ENCODE measurements at places on chromosomes 5 and 9. TPM values are rescaled to one million over a fixed set of nuclear protein-coding genes. Genes with fewer than 3 reads are reported as not detected.

Gene GFRA3
- 0.19 TPM for total RNA-seq

- DNase-seq: no peak
Observed at GRCh38 chr9:87734106-87734505, 8.2 kb downstream of the CTSL start.

- DNase-seq: no peak
Observed at GRCh38 chr5:72130351-72130761, 23.1 kb downstream of the MAP1B start.

Gene PRDM9
- total RNA-seq: not detected

DNA sequence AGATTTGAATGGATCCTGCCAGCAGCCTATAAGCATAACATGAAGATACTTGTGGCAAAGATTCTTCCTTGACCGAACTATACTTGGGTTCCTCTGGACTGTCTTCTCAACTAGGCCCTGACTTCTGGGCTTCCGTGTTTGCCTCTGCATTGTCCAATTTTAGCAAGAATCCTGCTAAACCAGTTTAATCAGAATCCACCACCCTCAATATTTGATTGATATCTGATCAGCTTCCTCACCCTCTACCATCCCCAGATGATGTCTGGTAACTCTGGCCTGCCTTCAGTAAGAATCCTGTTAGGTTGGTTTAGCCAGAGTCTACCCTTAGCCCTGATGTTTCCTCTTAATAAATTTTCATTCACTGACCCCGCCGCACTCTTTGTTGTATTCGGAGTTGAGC is 54.4 kb upstream of the GALNT10 start:
- no peak for DNase-seq

Gene GADD45G
- total RNA-seq: 38.5 TPM

Gene SPATA31C1
- total RNA-seq: not detected

DNA sequence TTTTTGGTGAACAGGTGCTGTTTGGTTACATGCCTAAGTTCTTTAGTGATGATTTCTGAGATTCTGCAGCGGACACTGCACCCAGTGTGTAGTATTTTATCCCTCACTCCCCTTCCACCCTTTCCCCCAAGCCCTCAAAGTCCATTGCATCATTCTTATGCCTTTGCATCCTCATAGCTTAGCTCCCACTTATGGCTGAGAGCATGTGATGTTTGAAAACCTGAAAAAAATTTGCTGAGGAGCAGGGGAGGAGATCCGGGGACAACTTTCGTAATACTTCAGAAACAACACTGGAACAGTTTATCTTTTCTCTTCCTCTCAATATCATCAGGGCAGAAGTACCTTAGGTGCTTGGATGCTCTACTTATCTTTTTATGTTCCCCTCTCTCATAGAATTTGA is 226.4 kb downstream of the ADAMTS6 start:
- DNase-seq: no peak

- no peak for DNase-seq
Observed at GRCh38 chr9:124767821-124768220, 3.3 kb downstream of the NR6A1 start.

DNA sequence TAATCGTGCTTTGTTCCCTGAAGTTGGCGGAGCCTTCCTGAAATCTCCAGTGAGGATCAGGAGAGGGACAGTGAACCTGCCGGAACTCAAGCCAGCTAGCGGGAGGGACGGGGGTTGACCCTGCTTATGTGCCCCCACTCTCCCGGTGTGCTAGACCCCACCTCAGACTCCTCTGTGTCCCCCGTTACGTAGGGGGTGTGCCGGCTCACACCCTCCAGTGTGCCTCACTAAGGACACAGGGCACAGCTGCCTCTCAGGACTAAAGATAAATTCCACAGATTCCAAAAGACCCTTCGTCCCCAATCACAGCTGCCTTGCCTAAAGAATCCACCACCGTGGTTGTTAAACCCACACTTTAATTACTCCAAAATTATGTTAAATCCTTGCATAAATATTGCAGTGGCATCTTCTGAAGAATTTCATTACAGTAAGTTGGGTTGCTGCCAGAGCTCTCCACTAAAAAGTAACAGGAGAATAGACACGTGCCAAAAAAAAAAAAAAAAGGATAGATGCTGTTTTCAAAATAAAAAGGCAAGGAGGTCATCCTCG is 73.7 kb downstream of the GTF3C4 start:
- DNase-seq: no peak

DNA sequence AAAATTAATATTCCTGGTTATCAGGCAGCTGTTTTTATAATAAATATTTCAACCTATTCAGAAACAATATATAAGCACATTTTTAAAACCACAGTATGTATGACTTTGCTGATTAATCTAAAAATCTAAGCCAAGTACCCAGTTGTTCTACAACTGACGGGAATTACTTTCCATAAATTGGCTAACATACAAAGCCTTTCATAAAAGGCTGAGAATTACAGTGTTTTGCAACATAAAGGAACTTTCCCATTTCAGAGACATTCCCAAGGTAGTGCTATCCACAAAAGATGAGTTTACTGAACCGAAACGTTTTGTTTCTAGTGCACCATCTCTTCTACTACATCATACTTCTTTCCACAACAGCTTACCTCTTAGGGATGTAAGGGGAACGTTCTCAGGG is 7.2 kb downstream of the RNF145 start:
- DNase-seq: no peak

DNA sequence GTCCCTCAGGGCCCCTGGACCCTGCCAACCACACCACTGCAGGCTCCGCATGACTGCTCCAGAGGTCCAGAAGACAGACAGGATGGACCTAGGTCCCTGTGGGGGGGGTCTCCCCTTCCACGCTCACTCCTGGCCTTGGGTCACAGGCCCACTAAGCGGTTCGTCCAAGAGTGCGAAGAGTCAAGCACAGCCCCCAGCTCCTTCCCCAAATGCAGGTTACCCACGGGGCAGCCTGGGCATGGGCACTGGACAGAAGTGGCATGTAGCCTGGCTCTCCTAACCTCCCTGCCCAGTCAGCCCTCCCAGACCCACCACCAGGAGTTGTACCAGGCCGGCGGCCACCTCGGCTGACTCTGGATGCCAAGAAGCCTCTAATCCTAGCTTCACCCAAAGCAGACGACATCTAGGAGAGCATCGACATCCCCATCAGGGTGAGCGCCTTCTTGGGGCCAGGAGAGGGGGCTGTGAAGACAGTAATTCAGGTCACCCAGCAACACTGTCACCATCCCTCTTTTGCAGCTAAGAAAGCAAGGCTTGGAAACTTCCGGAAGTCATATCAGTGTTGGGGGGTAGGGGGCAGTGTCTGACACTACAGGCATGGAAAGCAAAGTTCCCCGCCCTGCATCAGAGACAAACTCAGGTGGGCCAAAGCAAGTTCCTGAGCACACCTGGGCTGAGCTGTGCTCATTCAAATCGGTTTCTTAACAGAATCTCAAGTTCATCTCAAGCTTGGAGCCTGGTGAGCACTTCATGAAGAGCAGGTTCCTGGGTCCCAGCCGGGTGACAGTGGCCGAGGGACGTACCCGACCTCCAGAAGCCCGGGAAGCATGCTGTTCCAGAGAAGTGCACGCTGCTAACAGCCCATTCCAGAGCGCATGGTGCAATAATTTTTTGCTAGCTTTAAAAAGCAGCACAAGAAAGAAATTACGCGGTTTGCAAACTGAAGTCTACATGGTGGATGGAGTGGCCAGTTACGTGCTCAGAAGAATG is 68.7 kb downstream of the SEMA4D start:
- peak; percentile 77 for DNase-seq

DNA sequence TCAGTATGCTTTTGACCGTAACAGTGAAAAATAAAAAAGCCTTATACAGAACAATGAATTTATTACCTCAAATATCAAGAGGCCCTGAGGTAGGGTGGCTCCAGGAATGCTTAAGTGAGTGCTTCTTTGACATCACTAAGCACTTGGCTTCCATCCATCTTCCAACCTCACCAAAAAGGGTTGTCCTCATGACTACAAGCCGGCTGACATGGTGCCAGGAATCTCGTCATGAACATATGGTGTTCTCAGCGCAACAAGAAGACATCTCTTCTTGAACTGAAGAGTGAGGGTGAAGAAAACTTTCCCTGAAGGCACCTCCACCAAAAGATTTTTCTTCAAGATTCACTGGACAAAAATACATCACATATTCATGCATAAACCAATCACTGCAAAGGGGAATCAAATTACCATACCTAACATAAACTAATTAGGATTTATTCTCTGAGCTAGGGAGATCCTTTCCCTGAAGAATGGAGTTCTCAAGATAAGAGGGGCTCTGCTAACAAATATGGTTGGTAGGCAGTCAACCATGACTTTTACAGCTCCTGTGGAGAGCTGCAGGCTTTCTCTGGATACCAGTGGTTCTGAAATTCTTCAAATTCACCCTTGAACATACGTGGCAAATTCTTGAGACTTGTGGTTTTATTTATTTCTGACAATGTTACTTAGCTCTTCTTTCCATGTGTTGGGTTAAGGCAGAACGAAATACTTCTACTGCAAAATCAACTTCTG is 49.5 kb downstream of the AGXT2 start:
- no peak for DNase-seq

DNA sequence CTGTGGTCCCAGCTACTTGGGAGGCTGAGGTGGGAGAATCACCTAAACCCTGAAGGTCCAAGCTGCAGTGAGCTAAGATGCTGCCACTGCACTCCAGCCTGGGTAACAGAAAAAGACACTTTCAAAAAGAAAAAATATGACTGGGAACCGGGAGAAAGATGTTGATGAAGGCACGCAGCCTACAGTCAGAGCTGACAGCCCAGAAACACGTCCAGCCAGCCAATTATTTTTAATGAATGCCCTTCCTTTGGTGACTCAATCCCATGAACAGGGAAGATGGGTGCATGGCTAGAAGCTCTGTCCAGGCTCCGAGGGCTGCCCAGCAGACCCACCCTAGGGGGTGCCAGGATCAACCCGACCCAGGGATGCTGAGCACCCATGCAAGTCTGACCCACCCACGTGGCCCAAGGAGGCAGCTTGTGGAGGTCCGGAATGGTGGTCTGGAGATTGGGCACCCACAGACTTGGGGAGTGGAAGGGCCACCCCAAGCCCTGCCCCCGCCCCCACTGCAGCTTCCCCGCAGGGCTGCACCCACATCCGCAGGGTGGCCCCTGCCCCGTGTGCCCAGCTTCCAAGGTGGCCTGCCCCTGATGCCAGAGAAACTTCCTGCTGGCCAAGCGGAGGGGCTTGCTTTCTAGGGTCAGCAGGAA is 51.0 kb downstream of the ADAMTS2 start:
- DNase-seq: no peak

GRCh38 chr5:78777901-78778300 is 129.3 kb upstream of the LHFPL2 start:
- DNase-seq: no peak

DNA sequence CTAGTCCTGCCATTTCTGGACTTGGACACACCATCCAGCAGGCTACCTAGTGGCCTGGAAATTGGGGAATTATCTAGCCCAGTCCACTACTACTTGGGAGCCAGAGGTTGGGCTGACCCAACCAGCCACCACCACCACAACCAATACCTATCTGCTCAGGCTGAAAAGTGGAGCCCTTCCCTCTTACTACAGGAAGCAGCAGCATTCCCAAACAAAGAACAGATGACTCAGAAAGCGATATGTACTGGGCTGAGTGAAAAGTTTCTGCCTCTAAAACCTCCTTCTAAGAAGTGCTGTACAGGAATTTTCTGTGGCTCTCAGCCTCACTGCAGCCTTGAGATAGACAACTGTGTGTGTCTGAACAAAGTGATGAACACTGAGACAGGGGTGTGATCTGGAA is 279.4 kb downstream of the CDH10 start:
- DNase-seq: no peak

DNA sequence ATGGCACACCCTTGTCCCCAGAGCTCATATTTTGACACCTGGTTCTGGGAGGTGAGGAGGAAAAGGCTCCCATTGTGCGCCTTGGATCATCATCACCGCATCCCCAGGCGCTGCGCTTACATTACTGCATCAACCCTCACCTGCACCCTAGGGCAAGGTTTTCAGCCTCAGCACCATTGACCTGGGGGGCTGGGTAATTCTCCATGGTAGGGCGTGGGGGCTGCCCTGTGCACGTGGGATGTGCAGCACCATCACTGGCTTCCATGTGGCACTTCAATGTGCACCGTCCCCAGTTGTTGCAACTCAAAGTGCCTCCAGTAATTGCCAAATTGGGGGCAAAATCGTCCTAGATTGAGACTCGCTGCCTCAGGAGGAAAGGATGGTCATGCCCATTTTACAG is 83.6 kb downstream of the NTNG2 start:
- no peak for DNase-seq

Gene WNT8A
- not detected for total RNA-seq

DNA sequence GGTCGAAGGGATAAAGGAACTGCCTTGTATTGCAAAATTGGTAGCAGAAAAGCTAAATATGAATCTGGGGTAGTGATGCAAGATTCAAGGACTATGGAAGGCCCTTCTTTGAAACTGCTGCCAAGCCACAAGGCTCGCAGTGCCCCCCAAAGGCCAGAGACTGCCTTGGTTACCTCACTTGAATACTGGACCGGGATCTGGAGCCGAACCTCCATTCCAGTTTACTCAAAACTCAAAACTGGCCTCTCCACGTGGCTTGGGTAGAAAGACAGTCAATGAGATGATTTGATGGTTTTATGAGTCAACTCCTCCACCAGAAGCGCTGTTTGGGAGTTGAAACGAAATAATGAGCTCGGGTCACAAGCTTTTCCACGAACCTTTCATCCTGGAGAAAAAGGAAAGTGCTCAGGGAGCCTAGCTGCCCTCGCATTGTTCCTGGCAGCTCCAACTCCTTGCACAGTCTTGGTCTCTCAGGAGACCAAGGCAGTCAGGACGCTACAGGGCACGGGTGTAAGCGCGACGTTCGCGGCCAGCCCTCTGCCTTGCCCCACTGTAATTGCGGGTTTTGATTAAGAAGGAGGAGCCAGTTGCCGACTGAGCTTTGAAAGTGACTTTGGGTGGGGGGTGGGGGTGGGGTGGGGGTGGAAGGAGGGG is 2.8 kb downstream of the ST8SIA4 start:
- DNase-seq: peak; percentile 80

- no peak for DNase-seq
Observed at GRCh38 chr9:135296735-135297455, 182.7 kb upstream of the PPP1R26 start.
